Activated T-cell treated with anti-CD3 and anti-CD28 coated beads, Interleukin-2, amount 50 U/mL, for 72 hours (primary cell): ENCODE measurements at places on chromosomes 5 and 9. TPM values are rescaled to one million over a fixed set of nuclear protein-coding genes. Genes with fewer than 3 reads are reported as not detected.

DNA sequence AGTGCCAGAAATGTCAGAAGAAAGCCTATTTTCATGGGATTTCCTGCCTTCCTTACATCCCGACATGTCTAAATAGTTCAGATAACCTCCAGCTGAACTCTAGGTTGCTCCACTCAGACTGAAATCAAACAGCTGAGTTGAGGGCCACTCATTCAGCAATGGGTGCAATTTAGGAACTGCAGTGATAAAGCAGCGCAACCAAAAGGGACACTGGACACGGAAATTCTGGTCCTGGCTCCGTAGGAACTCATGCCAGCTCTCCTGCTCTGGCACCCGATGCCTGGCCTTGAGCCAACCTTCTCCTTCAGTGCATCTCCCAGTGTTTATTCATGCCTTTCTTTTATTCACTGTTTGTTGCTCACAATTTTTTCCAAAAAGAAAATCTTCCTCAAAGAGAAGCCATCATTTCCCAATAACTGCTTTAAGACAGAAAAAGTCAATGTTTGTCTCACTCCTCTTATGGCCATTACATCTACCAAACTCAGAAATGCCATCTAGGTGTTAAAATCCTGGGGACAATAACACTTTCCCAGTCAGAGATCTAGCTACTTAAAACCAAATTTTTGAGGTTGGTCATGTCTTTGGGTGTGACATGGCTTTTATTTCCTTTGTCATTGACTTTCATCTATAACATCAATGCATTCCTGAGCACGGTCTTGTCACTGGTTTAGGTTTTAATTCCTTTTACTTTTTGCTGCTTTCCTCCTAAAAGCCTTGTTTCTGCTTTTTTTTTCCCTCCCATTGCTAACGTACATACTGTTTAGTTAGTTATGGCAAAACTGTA lies 126.9 kb downstream of the PDE4D start:
- H3K4me3 ChIP-seq = peak overlapping the region; percentile 34
- peaks cover 56% of the 10 kb centered on the region for H3K27me3 ChIP-seq
- peaks cover 25% of the 10 kb centered on the region for H3K4me1 ChIP-seq

GRCh38 chr9:135968601-135969000 lies 7.4 kb upstream of the UBAC1 start:
- no peak overlapping the region for H3K4me3 ChIP-seq
- no peak overlapping the region for H3K27ac ChIP-seq
- no peak for DNase-seq
- H3K36me3 ChIP-seq = no peaks in the 10 kb centered on the region
- H3K4me1 ChIP-seq = peaks cover 8% of the 10 kb centered on the region

- no peak for DNase-seq
- H3K4me3 ChIP-seq = no peak overlapping the region
- no peaks in the 10 kb centered on the region for H3K36me3 ChIP-seq
- H3K4me1 ChIP-seq = peaks cover 15% of the 10 kb centered on the region
- no peak overlapping the region for H3K27ac ChIP-seq
Observed at GRCh38 chr5:36443941-36444340, 142.2 kb upstream of the RANBP3L start.

GRCh38 chr5:160342413-160342941 lies 27.9 kb downstream of the C1QTNF2 start:
- no peak overlapping the region for H3K4me3 ChIP-seq
- H3K27me3 ChIP-seq = no peaks in the 10 kb centered on the region
- H3K36me3 ChIP-seq = no peaks in the 10 kb centered on the region
- no peaks in the 10 kb centered on the region for H3K4me1 ChIP-seq
- DNase-seq = no peak

- H3K4me1 ChIP-seq = peaks cover 17% of the 10 kb centered on the region
- H3K4me3 ChIP-seq = no peak overlapping the region
- peaks cover 29% of the 10 kb centered on the region for H3K27me3 ChIP-seq
Observed at GRCh38 chr9:93965830-93966577, 10.8 kb upstream of the BARX1 start.

ZNF367 gene
- total RNA-seq = 24.7 TPM

DNA sequence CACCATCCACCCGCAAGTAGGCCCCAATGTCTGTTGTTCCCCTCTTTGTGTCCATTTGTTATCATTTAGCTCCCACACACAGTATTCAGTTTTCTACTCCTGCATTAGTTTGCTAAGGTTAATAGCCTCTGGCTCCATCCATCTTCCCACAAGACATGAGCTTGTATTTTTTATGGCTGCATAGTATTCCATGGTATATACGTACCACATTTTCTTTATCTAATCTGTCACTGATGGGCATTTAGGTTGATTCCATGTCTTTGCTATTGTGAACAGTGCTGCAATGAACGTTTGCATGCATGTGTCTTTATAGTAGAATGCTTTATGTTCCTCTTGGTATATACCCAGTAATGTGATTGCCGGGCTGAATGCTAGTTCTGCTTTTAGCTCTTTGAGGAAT lies 150.4 kb downstream of the DCP2 start:
- H3K27me3 ChIP-seq = no peaks in the 10 kb centered on the region
- DNase-seq = no peak
- no peaks in the 10 kb centered on the region for H3K4me1 ChIP-seq
- H3K4me3 ChIP-seq = no peak overlapping the region
- no peaks in the 10 kb centered on the region for H3K36me3 ChIP-seq

DNA sequence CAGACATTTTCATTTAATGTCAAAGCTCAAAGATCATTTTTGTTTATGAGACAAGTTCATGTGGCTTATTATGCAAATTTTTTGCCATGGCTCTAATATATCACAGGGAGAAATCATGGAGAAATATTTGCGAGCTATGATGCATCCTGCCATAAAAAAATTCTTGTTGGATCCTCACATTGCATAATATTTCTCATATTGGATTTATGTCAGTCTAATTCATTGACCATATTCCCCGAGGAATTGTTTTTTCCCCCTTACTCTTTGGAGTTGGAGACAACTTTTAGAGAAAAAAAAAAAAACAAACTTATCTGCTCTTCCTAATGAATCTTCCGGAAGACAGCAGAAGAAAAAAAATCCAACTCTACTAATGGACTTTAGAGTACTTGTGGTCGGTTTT lies 4.3 kb downstream of the ZNF462 start:
- H3K27ac ChIP-seq = no peak overlapping the region
- H3K4me3 ChIP-seq = no peak overlapping the region
- peaks cover 2% of the 10 kb centered on the region for H3K36me3 ChIP-seq
- H3K4me1 ChIP-seq = peaks cover 24% of the 10 kb centered on the region
- H3K27me3 ChIP-seq = peaks cover 58% of the 10 kb centered on the region
- no peak for DNase-seq

FCHO2 gene
- 2.3 TPM for total RNA-seq

DNA sequence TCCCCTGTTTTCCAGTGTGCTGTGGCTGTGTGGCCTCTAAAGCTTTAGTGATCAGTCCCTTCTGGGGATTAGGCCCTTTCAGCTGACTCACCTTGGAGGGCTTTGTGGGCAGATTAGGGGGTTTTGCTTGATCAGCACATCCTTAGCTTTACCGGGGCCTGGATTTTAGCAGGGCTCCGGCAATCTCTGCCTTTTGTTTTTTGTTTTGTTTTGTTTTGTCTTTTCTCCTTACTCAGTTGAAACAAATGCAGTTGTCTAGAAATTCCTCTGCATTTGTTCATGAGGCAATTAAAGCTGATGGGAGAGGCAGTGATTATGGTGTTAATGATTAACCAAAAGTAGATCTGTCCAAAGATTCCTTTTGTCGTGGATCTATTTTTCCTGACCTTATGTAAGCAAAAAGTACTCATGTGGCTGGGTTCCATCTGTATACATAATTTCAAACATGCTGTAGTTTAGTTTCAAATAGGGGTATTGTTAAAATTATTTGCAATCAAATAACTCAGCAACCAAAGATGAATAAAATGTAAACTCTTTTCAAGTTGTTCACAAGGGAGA lies 5.2 kb upstream of the TDRD7 start:
- no peak for DNase-seq
- no peak overlapping the region for H3K27ac ChIP-seq
- H3K4me3 ChIP-seq = no peak overlapping the region
- H3K36me3 ChIP-seq = peaks cover 14% of the 10 kb centered on the region
- H3K27me3 ChIP-seq = peaks cover 54% of the 10 kb centered on the region
- peaks cover 6% of the 10 kb centered on the region for H3K4me1 ChIP-seq

DNA sequence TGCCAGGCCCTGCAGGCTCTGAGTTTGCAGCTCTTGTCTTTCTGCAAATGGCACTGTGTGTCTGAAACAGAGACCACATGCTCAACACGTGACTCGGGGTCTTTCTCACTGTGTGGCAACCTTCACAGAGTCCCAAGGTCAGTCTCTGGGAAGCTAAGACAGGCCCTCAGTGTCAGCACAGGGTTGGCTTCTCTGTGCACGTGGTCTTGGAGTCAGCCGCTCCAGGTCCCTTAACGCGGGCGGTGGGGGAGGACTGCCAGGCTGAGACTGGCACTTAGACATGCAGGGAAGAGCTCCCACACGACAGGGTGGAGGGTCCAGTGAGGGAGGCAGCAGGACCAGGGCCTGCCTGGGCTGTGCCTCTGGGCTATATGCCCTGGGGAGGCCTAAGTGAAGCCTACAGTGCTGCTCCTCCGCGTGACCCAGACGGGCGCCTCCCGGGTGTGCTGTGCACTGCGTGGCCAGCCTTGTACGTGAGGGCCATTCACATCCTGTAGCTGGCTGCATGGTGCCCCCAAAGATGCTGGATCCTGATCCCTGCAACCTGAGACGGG lies 76.8 kb downstream of the ADAMTS2 start:
- no peaks in the 10 kb centered on the region for H3K4me1 ChIP-seq
- H3K36me3 ChIP-seq = no peaks in the 10 kb centered on the region
- DNase-seq = no peak

GRCh38 chr9:93651521-93651950 lies 75.2 kb downstream of the PHF2 start:
- H3K4me3 ChIP-seq = no peak overlapping the region
- no peak overlapping the region for H3K27ac ChIP-seq
- DNase-seq = no peak
- no peaks in the 10 kb centered on the region for H3K27me3 ChIP-seq

PCDH12 gene
- total RNA-seq = 0.58 TPM

NUTM2G gene
- total RNA-seq = not detected

DNA sequence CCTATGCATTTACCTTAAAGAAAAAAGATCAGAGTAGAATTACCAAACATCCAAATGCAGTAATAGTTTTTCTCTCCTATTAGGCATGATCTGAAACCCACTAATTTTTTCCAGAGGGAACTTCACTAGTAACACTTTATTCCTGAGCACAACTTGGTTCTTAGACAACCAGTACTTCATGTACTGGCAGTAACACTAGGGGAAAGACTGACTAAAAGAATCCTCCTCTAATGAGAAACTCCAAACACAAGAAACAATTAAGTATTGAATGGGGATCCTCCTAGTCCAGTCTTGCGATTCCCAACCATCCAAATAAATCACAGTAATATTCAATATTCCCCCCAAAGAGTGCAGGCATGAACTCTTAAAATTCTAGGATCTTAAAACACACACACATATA lies 48.9 kb downstream of the ZNF608 start:
- no peak overlapping the region for H3K27ac ChIP-seq
- no peaks in the 10 kb centered on the region for H3K4me1 ChIP-seq
- no peaks in the 10 kb centered on the region for H3K36me3 ChIP-seq
- DNase-seq = no peak
- no peaks in the 10 kb centered on the region for H3K27me3 ChIP-seq

- no peaks in the 10 kb centered on the region for H3K36me3 ChIP-seq
- H3K4me1 ChIP-seq = no peaks in the 10 kb centered on the region
- no peaks in the 10 kb centered on the region for H3K27me3 ChIP-seq
- no peak overlapping the region for H3K27ac ChIP-seq
- DNase-seq = no peak
Observed at GRCh38 chr5:102790748-102791147, 35.6 kb downstream of the PAM start.

DNA sequence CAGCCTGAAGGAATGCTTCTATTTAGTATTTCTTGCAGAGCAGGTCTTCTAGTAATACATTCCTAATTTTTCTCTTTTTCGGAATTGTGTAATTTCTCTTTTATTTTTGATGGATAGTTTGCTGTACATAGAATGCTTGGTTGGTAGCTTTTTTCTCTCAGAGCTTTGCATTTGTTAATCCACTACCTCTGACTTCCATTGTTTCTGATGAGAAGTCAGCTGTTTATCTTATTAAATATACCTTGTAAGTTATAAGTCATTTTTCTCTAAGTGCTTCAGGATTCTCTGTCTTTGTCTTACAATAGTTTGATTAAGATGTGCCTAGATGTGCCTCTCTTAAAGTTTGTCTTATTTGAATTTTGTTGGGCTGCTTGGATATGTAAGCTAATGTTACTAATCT lies 101.9 kb downstream of the HTR1A start:
- no peak overlapping the region for H3K4me3 ChIP-seq
- peaks cover 2% of the 10 kb centered on the region for H3K36me3 ChIP-seq
- H3K27ac ChIP-seq = no peak overlapping the region
- no peaks in the 10 kb centered on the region for H3K4me1 ChIP-seq
- H3K27me3 ChIP-seq = no peaks in the 10 kb centered on the region

DNA sequence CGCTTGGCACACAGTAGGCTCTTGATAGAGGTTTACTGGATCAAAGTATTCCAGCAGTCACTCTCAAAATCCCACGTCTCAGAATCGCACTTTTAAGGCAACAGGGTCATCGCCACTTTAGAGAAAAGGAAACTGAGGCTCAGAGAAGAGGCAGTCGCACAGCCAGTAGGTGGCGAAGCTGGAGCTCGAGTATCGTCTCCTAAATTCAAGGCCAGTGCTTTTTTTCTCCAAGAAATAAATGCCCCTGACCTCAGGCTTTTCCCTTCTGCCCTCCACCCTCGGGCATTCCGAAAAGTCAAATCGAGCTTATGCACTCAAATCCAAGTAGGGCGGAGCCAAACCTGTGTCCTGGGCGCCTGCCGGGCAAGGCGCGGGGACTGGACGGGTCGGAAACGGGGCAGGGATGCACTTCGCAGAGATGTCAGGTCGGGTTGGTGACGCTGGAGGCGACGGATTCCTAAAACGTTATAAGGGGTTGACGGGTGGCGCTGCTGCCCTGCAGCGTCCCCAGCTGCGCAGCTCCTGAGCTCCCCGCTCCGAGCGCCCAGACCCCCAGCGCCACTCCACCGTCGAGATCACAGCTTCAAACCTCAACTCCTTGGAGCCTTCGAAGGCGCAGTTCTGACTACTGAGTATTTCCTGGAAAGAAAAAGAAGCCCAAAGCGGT lies 4.7 kb upstream of the FOXB2 start:
- H3K4me1 ChIP-seq = peaks cover 35% of the 10 kb centered on the region
- H3K4me3 ChIP-seq = peak overlapping the region; percentile 28
- peak overlapping the region; percentile 22 for H3K27ac ChIP-seq
- peaks cover 84% of the 10 kb centered on the region for H3K27me3 ChIP-seq

OR1J2 gene
- total RNA-seq = not detected

RHOBTB3 gene
- 1.3 TPM for total RNA-seq

DNA sequence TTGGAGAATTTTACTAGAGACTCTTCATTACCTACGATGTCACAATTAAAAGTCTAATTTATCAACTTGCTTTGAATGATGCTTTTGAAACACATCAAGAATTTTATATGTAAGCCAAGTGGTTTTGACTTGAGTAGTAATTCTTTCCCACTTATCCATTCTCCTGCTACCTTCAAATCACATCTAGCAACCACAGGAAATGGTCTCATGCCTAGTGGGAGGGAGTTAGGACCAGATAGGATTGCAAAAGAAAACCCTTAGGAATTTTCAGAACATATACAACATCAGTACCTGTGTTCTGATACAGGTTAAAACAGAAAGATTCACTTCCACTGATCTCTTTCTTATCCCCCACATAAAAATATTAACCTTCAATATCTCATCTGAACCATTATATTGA lies 260.4 kb downstream of the CWC27 start:
- DNase-seq = no peak
- H3K4me1 ChIP-seq = peaks cover 11% of the 10 kb centered on the region
- H3K4me3 ChIP-seq = no peak overlapping the region
- H3K27me3 ChIP-seq = no peaks in the 10 kb centered on the region

GRCh38 chr5:178423901-178424809 lies 166.0 kb downstream of the COL23A1 start:
- H3K36me3 ChIP-seq = no peaks in the 10 kb centered on the region
- H3K4me1 ChIP-seq = no peaks in the 10 kb centered on the region
- no peaks in the 10 kb centered on the region for H3K27me3 ChIP-seq
- no peak overlapping the region for H3K27ac ChIP-seq
- H3K4me3 ChIP-seq = no peak overlapping the region
- no peak for DNase-seq
